Occipital lobe (tissue), 3 donors: ENCODE measurements at places on chromosomes 2 and 18. TPM values are rescaled to one million over a fixed set of nuclear protein-coding genes. Genes with fewer than 3 reads are reported as not detected.

DNA sequence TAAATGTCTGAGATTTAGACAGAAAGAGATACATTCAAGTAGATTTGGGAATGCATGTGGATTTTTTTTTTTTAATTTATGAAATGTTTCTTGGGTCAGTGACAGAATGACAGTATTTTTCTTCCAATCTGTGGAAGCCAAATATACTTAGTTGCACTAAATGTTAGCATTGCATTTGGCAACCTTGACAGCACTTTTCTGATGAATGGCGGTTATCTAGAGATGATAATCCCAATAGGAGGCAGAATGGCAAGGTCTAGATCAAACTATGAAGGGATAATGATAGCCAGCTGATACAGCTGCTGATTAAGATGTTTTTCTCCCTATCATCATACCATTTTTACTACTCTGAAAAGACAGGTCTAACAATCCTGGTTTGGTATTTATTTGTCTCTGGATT is 174.5 kb upstream of the STON1 start:
- no peak for DNase-seq

DNA sequence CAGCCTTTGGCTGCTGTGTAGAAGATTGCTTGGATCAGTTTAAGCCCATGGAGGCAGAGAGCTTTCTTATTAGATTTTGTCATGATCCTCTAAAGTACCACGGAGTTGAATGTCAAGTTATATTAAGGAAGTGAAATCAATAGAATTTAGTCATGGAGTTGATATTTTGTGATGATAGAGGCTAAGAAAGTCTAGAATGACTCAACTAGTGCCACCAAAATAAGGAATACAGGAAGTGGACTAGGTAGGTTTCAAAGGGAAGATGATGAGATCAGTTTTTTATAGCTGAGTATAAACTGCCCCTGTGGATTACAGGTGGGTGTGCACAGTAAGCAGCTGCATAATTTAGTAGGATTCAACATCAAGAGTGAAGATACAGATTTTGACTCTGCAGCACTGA is 25.2 kb downstream of the FBXO36 start:
- no peak for DNase-seq

- no peak for DNase-seq
These were observed 27.9 kb downstream of the G6PC2 start for GRCh38 chr2:168929031-168929430.

DNA sequence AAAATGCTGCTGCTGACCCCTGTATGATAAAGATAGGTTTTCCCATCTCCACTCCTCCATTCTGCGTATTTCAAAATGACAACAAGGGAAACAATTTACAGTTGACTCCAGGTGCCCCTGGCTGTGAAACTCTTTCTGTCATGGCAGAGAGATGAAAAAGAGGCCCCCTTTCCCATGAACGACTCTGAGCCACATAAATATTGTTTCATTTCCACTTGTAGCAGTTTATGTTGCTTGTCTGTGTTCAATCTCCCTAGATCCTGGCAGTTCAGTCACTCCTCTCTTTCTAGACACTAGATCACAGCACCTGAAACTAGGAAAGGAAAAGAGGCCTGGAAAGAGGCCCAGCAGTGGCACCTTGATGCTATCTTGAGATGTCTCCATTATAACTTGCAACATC is 121.0 kb upstream of the ZNF521 start:
- DNase-seq: no peak

- no peak for DNase-seq
These were observed 717.7 kb upstream of the PIK3C3 start for GRCh38 chr18:41237317-41237716.

Gene SLC4A5
- total RNA-seq: 2.2 TPM
